ENCODE measurements at places on chromosomes 13 and 19.

GRCh38 chr13:45120967-45121831 lies 889 bp downstream of the GTF2F2 start:
- no peak for DNase-seq

- DNase-seq: no peak
These were observed 109.4 kb downstream of the SACS start for GRCh38 chr13:23323946-23324709.

GRCh38 chr13:44458313-44458975 lies 84.8 kb downstream of the SERP2 start:
- no peak for DNase-seq

- DNase-seq: no peak
These were observed 33.3 kb upstream of the SPACA7 start for GRCh38 chr13:112342841-112343361.

DNA sequence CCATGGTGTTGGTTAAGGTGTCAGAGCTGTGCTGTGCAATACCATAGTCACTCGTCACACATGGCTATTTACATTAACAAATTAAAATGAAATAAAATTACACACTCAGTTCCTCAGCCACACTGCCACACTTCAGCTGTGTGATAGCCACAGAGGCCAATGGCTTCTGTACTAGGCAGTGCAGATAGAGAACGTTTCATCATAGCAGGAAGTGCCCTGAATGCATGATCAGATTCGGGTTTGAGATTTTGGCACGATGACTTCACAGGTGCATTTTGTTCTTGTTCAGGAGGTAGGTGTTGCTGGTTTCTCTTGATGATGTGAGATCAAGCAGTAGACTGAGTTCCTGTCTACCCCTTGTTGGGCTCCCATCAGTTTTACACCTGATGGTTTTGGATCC lies 6.5 kb downstream of the ARMC6 start:
- DNase-seq: no peak

- DNase-seq: no peak
These were observed 22.1 kb downstream of the ADPRHL1 start for GRCh38 chr13:113431171-113431570.
